ENCODE measurements at places on chromosomes 2 and 18. TPM values are rescaled to one million over a fixed set of nuclear protein-coding genes. Genes with fewer than 3 reads are reported as not detected.

The CHRNA1 gene
- total RNA-seq, result not detected

The ARHGEF33 gene
- not detected for total RNA-seq

The ANO7 gene
- total RNA-seq, result 0.32 TPM

The RAB27B gene
- total RNA-seq, result 3.4 TPM

The ZAP70 gene
- total RNA-seq, result 294 TPM

The COL3A1 gene
- total RNA-seq, result not detected
